ENCODE measurements at places on chromosomes 6 and 20.

- no peak for DNase-seq
These were observed 47.5 kb upstream of the TMX4 start for GRCh38 chr20:8067082-8067481.

GRCh38 chr20:57620999-57621398 is 773 bp upstream of the ZBP1 start:
- DNase-seq: no peak

- DNase-seq: no peak
These were observed 21.6 kb downstream of the DSE start for GRCh38 chr6:116392132-116393013.

GRCh38 chr20:57212534-57213276 is 53.7 kb downstream of the BMP7 start:
- no peak for DNase-seq

- no peak for DNase-seq
These were observed 258.5 kb downstream of the HIVEP2 start for GRCh38 chr6:142686507-142686887.
